ENCODE measurements at places on chromosomes 2 and 18.

- no peak for DNase-seq
Observed at GRCh38 chr2:216651351-216651881, 18.2 kb downstream of the IGFBP2 start.

- DNase-seq: peak; percentile 86
Observed at GRCh38 chr2:97870396-97870843, 125.3 kb downstream of the TMEM131 start.

- no peak for DNase-seq
Observed at GRCh38 chr18:31606265-31606664, 14.6 kb downstream of the TTR start.

GRCh38 chr2:6025391-6025790 lies 333.2 kb downstream of the SOX11 start:
- no peak for DNase-seq

DNA sequence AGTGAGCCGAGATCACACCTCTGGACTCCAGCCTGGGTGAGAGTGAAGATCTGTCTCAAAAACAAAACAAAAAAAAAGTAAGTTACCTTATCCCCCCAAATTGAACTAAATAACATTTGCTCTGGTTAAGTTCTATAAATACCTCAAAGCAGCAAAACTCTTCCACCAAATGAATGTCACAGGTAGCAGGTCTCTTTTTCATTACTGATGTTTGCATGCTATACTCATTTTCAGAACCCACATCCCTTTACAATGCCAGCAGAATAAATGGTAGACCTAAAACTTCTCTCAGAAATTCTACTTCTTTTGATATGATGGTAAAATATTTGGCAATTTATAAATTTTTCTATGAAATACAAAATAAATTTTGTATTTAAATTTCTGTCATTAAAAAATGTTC lies 22.3 kb downstream of the INO80D start:
- no peak for DNase-seq

GRCh38 chr2:109611467-109612095 lies 2.2 kb downstream of the SEPTIN10 start:
- DNase-seq: peak; percentile 28

- no peak for DNase-seq
Observed at GRCh38 chr2:121203591-121204249, 81.3 kb downstream of the TFCP2L1 start.

DNA sequence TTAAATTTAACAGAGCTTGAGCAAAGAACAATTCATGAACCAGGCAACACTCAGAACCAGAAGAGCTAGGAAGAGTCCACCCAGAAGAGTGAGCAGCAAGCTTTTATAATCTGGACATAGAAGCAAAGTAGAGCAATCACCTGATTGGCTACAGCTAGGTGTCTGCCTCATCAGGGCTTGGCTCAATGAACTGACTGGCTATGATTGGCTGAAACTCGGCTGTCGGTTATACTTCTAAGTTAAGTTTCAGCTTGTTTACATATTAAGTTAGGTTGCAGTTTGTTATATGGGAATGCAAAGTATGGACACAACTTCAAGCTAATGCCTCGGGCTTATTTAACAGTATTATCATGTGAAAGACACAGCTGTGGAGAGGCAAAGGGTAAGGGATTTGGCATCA lies 63.2 kb upstream of the NABP1 start:
- DNase-seq: no peak

GRCh38 chr2:19348692-19349091 lies 9.7 kb downstream of the OSR1 start:
- no peak for DNase-seq

DNA sequence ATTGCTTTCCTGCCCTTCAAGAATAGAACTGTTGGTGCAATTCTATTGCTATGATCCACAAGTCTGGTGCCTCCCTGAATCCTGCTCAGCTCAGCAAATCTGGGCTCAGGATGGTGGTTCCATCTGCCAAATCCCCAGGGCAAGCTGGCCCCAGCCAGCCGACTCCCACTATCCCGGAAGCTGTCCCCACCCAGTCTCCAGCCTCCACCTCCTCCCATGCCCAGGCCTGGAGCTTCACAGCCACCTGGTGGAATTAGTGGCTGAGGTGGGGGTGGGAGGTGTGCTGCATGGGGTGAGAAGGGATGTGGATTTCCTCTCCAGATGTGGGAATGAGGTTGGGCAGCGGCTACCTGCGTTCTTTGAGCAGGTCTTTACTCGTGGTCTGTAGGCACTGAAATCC lies 119.3 kb upstream of the SMAD2 start:
- DNase-seq: no peak

DNA sequence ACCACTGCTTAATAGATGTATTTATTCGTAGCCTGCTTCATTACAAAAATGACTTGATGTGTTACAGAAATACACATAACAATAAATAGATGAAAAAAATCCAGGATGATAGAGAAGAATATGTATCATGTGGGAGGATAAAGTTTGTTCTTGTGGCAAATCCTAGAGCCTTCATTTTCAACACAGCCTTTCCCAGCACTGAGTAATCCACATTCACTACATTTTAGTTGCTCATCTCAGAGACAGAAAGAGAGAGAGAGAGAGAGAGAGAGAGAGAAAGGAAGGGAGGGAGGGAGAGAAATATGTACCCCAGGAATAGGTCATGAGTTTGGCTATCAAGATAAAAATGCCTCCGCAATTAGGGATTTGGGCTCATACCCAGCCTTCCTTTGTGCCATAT lies 144.3 kb downstream of the RBMS1 start:
- no peak for DNase-seq

DNA sequence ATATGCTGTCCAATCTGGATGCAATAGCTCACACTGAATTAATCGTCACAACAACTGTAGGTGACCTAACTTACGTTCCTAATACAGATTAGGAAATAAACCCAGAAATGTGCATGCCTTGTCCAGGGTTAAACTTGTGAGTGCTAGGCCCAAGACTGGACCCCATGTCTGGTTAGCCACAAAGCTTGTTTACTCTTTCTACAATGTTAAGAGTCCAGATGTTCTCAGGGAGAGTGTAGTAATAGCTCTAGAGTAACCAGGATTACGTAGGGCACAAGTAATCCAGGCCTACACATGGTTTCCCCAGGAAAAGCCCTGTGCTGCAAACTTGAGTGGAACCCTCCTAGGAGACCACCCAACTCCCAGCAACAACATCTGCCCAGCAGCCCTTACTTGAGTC lies 26.2 kb downstream of the TRIB2 start:
- DNase-seq: no peak

- no peak for DNase-seq
Observed at GRCh38 chr2:20129331-20130159, 78.1 kb upstream of the LAPTM4A start.

GRCh38 chr2:240948086-240948485 lies 42.0 kb downstream of the CROCC2 start:
- no peak for DNase-seq

- DNase-seq: no peak
Observed at GRCh38 chr18:75248426-75249174, 38.0 kb downstream of the TSHZ1 start.

DNA sequence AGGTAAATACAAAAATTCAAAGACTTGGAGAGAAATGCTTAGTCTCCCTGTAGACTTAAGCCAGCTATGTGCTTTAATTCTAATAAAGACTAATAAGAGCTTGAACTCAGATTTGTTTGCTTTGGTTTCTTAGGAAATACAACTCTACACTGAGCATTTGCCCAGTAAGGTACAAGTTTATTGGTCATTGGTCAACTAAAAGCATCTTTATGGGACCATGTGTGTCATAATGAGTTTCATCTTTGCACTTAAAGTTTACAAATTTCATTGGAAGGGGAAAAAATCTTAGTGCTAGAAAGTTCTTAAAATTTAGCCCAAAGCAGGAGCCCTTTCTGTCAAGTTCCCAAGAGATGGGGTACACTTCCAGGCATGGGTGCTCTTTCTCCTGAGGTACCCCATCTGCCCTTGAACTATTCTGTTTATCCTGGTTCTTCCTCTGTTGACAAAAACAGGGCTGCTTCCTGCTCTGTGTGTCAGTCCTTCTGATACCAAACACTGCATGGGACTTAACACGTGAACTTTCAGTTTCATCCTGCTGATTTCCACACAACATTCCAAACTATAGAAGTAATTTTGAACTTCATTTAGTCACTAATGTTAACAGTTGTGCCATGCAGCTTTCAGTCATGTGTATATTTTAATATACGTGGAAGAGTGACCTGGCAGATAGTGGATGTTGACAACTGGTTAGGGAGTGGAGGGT lies 200.2 kb downstream of the TPGS2 start:
- DNase-seq: peak; percentile 43

GRCh38 chr2:172162739-172163336 lies 60.1 kb upstream of the DLX2 start:
- DNase-seq: no peak

GRCh38 chr18:36046898-36047297 lies 20.5 kb downstream of the RPRD1A start:
- DNase-seq: no peak

- DNase-seq: no peak
Observed at GRCh38 chr2:212815453-212815852, 276.9 kb upstream of the ERBB4 start.

DNA sequence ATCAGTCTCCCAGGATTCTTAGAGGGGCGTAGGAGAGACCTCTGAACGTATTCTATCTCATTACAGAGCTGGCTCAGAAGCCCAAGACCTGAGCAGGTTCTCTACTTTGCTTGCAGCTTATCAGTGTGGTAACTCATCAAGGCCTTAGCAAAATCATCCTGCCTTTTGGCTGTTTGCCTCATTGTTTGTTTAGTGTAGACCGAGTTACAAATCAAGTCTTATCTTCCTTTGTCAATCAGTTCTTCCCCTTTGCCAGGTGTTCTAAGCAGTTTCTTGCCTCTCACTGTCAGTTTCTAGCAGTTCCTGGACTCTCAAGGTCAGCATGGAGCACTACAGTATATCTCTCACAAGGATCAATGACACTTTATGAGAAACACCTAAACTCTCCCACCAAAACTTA lies 30.9 kb upstream of the NAB1 start:
- DNase-seq: no peak

DNA sequence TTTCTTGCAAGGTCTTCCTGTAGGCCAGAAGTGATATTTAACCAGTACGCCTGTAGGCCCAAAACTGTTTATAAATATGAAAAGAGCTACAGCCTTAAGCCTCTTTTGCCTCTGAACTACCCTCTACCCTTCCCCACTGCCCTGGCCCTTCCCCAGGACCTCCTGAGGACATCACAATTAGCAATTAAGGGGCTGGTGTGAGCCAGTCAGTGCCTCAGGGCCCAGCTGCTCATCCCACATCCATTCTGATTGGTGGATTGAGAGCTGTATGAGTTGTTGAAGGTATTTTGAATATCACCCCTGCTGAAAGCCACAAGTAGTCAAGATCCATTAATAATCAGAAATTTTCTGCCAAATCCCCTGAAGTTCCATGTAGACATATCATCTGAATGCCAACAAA lies 126.3 kb upstream of the TACR1 start:
- DNase-seq: no peak

- no peak for DNase-seq
Observed at GRCh38 chr2:140994856-140995255, 1136.0 kb downstream of the LRP1B start.

DNA sequence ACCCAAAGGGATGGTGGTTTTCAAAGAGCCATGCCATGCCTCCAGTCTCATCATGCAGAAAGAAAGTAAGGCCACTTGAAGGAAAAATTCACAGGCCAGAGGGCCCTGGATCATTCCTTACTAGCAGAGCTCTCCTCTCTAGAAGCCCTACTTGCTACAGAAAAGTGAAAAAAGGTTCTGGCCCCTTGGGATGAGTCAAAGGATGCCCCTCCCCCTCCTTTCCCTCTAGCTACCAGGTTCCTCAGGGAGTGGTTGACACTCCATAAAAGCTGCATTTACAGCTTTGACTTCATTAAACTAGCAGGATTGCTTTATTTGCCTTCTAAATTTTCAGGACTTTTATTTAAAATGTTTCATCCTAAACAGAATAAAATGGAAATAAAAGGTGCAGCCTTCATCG lies 21.2 kb downstream of the OSR1 start:
- no peak for DNase-seq

Measured in brain microvascular endothelial cell (primary cell).